Caudate nucleus (tissue), 63 donors: ENCODE measurements at places on chromosomes 7 and 10.

DNA sequence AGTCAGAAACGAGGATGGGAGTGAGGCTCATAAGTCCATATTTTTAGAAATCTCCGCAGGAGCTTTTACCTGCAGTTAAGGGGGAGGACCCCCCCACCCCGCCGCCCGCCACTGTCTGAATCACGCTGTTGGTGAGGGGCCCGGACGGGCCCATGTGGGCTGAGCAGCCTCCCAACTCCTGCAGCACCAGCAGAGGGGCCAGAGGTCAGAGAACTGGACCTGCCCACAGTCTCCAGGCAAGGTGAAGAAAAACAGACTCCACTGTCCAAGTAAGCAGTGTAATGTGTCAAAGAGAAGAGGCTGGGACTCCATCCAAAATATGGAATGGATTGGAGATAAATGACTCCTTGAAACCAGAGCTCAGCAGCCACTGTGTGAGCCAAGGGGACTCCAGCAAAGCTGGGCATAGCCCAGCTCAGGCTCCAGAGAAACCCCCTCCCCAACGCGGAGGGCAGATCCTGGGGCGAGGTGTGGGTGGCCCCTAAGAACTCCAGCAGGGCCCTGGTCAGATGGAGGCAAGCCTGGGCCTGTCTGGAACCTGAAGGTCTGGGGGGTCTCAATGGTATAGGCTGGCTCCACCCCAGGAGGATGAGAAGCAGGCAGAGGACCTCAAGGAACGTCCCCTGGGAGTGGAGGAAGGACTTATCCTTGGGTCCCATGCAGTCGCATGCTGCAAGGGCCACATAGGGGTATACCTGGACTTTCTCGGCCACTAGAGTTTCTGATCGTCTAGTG lies 128.5 kb upstream of the TNS3 start:
- DNase-seq: no peak

DNA sequence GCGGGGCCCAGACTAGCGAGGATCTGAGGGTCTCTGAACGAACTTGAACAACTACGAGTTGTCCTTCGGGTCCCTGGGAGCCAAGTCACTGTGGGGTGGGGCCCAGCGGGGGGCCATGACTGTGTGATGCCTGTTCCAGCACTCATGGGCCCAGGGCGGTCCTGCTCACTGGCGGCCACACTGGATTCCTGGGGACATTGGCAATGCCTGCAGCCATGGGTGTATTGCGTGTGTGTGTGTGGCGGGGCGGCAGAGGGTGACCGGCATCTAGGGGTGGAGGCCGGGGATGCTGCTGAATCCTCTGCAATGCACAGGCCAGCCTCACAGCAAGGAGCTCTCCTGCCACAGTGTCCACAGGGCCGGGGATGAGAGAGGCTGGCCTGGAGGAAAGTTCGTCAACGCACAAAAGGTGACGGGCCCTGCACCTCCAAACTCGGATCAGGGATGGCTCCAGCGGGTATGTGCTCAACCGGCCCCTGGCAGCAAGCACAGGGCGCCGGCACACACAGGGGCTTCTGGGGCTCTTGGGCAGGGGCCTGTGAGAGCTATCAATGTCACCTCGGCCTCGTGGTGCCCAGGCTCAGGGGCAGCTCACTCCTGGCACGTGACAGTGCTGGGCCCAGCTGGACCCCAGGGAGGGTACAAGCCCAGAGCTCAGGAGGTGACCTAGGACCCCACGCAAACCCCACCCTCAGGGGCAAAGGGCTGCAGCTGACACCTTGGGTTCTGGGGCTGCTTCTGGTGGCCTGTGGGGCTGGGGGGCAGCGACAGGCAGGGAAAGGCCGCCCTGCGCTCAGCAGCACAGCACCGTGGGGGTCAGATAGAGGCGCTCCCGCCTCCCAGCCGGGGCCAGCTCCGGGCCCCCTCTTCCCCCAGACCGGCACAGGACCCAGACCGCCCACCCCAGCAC lies 27.9 kb downstream of the PAPOLB start:
- DNase-seq: no peak

DNA sequence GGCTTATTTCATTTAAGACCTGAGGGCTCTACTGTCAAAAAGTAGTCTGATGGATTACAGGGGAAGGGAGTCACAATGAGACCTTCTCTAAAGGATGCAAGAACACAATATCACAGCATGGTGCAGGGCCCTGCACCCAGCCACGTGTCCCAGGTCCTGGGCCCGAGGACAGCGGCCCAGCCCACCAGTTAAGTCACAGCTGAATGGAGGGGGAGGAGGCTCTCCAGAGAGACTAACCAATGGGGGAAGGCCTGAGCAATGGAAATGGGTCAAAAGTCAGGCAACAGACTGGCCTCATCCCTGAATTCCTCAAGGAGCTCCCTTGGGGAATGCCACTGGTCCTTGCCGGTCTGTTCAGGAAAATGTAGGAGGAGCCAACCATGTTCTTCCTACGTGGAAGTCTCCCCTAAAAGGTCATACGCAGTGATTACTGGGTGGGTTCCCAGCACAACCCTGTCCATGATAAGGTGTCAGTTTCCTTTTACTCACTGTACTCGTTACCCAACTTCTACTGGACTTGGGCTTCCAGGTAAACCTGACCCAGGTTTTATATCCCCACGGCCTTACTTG lies 28.3 kb downstream of the CCDC3 start:
- DNase-seq: no peak

- DNase-seq: no peak
Measured at GRCh38 chr7:37286454-37286832, 162.2 kb downstream of the ELMO1 start.
